ENCODE measurements at places on chromosomes 5 and 9. TPM values are rescaled to one million over a fixed set of nuclear protein-coding genes. Genes with fewer than 3 reads are reported as not detected.

GRCh38 chr5:163498886-163499285 is 6.5 kb upstream of the MAT2B start:
- no peak for DNase-seq

DNA sequence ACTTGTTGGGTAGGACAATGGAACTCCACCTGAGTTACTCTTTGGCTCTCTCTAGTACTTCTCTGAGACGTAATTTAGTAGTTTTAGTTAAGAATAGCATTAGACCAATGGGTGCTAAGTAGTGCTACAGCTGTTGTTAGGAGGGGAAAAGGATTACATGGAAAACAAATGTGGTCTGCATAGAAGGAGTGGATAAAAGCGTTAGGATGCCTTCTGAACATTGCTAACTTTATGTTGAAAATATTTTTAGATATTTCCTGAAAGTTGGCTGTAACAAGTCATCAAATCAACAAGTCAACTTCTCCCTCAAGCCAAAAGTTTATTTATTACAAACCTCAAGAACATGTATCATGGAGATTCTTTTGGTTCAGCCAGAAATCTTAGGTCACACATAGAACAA is 409.5 kb upstream of the MEF2C start:
- DNase-seq: no peak

DNA sequence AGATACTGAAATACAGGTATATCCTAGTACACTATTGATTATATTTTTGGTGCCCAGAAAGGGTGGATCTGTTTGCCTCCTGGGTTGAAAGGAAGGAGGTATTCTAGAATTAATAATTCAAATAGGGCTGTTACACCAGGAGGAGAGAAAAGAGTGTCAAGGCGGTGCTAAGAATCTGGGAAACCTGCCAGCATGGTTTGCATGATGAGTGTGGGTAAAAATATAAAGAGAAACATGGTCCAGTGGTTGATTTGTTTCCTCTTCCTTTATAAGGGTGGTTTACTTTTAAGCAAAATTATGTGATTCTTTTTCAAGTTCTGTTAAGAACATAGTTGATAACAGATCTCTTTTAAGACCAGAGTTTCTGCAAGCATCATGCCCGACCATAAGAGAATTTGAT is 69.4 kb upstream of the NFIB start:
- DNase-seq: no peak

- no peak for DNase-seq
Measured at GRCh38 chr5:120771202-120771601, 307.1 kb downstream of the PRR16 start.

The KCTD16 gene
- 0.08 TPM for total RNA-seq
